ENCODE measurements at places on chromosomes 3 and 15.

DNA sequence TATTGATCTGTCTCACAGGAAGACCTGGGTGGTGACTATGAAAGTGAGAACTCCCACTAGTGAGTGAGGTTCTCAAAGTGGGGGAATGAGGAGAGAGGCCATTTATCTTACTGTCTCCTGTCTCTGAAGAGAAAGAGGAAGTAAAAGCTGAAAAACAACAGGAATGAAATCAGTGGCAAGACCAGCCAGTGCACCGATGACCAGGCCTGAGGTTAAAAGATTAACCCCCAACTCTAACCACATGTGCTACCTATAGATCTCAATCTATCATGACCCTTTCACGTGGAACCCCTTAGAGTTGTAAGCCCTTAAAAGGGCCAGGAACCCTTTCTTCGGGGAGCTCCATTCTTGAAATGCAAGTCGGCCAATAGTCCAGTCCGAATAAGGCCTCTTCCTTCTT is 239.3 kb upstream of the CNTN6 start:
- no peak for DNase-seq

- DNase-seq = no peak
These were observed 2.9 kb upstream of the OCA2 start for GRCh38 chr15:28101983-28102441.

DNA sequence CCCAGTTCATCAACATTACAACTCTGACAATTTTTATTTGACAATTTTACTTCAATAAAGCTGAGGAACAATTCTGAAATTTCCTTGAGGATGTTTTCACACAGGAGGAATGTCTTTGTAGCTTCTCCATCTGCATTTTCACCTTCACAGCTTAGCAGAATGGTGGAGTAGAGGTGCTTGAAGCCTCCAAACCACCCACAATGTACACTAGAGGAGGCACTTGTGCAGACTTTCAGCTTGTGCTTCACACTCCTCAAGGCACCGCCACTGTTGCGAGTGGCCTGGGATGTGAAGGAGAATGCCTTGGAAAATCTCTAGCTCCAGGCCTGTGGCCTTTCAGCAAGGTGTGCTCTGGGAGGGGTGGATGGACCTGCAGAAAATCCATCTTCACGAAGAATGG is 181.9 kb downstream of the EPHB1 start:
- no peak for DNase-seq

DNA sequence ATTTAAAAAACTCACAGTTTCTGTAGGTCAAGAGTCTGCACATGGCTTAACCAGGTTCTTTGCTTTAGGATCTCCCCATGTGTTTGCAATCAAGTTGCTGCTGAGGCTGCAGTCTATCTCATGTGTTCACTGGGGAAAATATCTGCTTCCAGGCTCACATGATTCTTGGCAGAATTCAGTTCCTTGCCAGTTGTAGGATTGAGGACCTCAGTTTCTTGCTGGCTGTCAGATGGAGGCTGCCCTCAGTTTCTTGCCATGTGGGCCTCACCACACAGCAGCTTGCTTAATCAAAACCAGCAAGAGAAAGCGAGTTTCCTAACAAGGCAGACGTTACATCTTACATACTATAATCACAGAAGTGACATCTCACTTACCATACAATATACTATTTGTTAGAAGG is 10.0 kb upstream of the TBC1D5 start:
- DNase-seq = no peak

All from fibroblast of skin of right quadriceps (primary cell).